Gastroesophageal sphincter (tissue), 4 donors: ENCODE measurements at places on chromosomes 7 and 10. TPM values are rescaled to one million over a fixed set of nuclear protein-coding genes. Genes with fewer than 3 reads are reported as not detected.

DNA sequence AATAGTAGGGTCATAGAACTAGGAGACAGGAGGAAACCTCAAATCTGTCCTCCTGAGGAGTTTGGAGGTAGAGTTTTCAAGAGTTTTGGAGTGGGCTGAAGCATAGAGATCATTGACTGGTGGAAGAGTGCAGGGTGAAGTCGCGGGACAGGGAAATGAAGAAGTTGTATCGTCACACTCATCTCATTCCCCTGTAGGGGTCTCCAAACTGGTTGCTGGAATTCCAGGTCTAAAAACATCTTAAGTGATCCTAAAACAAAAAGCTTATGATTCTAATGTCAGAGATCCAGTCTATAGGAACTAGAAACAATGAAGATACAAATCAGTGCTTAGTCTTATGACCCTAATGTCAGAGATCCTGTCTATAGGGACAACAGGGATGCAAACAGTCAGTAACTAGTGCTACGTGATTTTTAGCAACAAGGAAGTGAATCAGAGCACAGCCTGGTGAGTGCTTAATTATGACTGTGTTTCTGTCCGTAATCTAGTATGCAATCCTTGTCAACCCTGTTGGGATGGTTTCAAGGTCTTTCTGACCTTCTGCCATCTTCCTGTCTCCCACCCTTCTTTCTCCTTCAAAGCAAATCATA is 139.4 kb downstream of the SKIDA1 start:
- H3K4me3 ChIP-seq, result no peak overlapping the region
- no peak for ATAC-seq
- H3K27me3 ChIP-seq, result no peaks in the 10 kb centered on the region
- H3K27ac ChIP-seq, result no peak overlapping the region

GRCh38 chr10:61750943-61751471 is 88.3 kb downstream of the CABCOCO1 start:
- no peak overlapping the region for H3K4me3 ChIP-seq
- no peaks in the 10 kb centered on the region for H3K36me3 ChIP-seq
- ATAC-seq, result peak; percentile 65
- no peaks in the 10 kb centered on the region for H3K27me3 ChIP-seq

The PTN gene
- 10.1 TPM for total RNA-seq

DNA sequence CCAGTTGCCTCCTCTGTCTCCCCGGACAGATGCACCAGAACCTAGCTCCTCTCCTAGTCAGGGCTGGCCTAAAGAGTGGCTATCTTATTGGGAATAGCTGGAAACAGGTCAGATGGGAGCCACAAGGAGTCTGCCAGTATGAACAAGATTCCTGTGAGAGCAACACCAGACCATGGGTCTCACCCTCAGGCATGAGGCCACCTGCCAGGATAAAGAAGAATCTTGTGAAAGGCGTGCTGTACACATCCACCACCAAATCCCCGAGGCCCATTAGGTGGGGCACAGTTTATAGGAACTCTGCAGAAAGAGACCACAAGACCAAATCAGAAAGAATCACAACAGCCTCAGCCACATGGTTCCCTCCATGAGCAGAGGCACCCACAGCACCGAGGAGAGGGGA is 325.9 kb downstream of the TNS3 start:
- H3K27ac ChIP-seq, result no peak overlapping the region
- no peaks in the 10 kb centered on the region for H3K36me3 ChIP-seq
- ATAC-seq, result no peak

- no peak for ATAC-seq
- H3K4me1 ChIP-seq, result no peaks in the 10 kb centered on the region
- H3K27ac ChIP-seq, result no peak overlapping the region
- H3K36me3 ChIP-seq, result no peaks in the 10 kb centered on the region
- H3K4me3 ChIP-seq, result no peak overlapping the region
- no peaks in the 10 kb centered on the region for H3K27me3 ChIP-seq
These were observed 1016.4 kb upstream of the SORCS1 start for GRCh38 chr10:108180878-108181277.

DNA sequence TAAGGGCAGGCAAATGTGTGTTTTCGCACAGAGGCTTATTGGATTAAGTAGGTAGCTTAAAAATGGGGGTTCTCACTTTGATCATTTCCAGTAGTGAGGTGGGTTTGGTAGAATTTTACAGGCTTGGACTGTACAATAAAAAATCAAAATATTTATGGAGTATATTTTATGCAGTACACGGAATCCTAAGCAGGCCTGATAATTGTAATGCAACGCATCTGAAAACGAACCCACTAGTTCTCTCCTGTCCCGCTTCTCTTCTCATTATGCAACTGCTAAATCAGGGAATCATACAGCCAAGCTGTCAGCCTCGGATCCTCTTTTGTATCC is 377 bp upstream of the POLR1F start:
- peaks cover 19% of the 10 kb centered on the region for H3K4me1 ChIP-seq
- no peaks in the 10 kb centered on the region for H3K27me3 ChIP-seq
- H3K4me3 ChIP-seq, result peak overlapping the region; percentile 82

- H3K4me3 ChIP-seq, result no peak overlapping the region
- H3K36me3 ChIP-seq, result no peaks in the 10 kb centered on the region
- H3K27ac ChIP-seq, result no peak overlapping the region
- no peak for ATAC-seq
- no peaks in the 10 kb centered on the region for H3K27me3 ChIP-seq
These were observed 662.5 kb downstream of the KCNMA1 start for GRCh38 chr10:76975126-76975525.

The SPAM1 gene
- not detected for total RNA-seq

The TLX1 gene
- total RNA-seq, result not detected

DNA sequence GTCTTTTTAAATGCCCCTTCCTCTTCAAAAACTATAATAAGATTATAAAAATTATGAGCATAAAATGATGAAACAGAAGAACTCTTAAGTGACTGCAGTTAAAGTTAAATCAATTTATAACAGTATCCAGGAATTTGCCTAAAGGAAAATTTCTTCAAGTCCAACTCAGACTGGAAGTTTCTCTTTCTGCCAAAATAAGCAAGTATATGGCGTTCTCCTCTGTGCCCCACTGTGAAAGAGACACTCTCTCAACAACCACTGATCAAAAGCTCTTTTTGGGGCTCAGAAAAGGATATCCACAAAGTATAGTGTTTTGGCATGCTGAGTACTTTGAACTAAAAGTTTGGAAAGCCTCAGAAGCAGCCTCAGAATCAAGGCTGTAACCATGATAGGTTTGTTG is 139.9 kb downstream of the SKIDA1 start:
- H3K27me3 ChIP-seq, result no peaks in the 10 kb centered on the region
- H3K27ac ChIP-seq, result no peak overlapping the region
- no peaks in the 10 kb centered on the region for H3K4me1 ChIP-seq
- no peak for ATAC-seq
- H3K4me3 ChIP-seq, result no peak overlapping the region
